ENCODE measurements at places on chromosomes 6 and 20. TPM values are rescaled to one million over a fixed set of nuclear protein-coding genes. Genes with fewer than 3 reads are reported as not detected.

The SMPDL3A gene
- 30.7 TPM for total RNA-seq

The THEMIS gene
- 1.6 TPM for total RNA-seq

The FGD2 gene
- total RNA-seq = 3.4 TPM

The LINC00237 gene
- not detected for total RNA-seq

The GNAS-AS1 gene
- 0.50 TPM for total RNA-seq

The SIRPD gene
- not detected for total RNA-seq

The RUNX2 gene
- 9.2 TPM for total RNA-seq

The ZSCAN12 gene
- 10.2 TPM for total RNA-seq

The GSTA4 gene
- 96.7 TPM for total RNA-seq

The EHMT2 gene
- total RNA-seq = 53.6 TPM

The ENPP3 gene
- 2.2 TPM for total RNA-seq

The F13A1 gene
- total RNA-seq = 24.5 TPM

The DNAJC5 gene
- total RNA-seq = 66.6 TPM

The SLC16A10 gene
- 12.5 TPM for total RNA-seq

The MCM3 gene
- 33.6 TPM for total RNA-seq

The MEP1A gene
- total RNA-seq = 0.34 TPM

The KIAA1755 gene
- 5.0 TPM for total RNA-seq

The CASS4 gene
- total RNA-seq = 0.59 TPM

The CST2 gene
- not detected for total RNA-seq

The DXO gene
- total RNA-seq = 21.9 TPM

The OTOR gene
- not detected for total RNA-seq

The CCN5 gene
- 62.9 TPM for total RNA-seq

The CDH26 gene
- 30.6 TPM for total RNA-seq

The EYA2 gene
- total RNA-seq = 30.0 TPM

The ANKRD66 gene
- total RNA-seq = not detected

The CNKSR3 gene
- total RNA-seq = 8.7 TPM

The EPPIN gene
- total RNA-seq = not detected

The SLC35D3 gene
- not detected for total RNA-seq

The NRSN1 gene
- 0.45 TPM for total RNA-seq

The SYCP2 gene
- total RNA-seq = 10.6 TPM

The PTCRA gene
- total RNA-seq = not detected

The OR2B6 gene
- total RNA-seq = not detected

Data from prostate gland (tissue), 2 donors.